ENCODE measurements at places on chromosomes 4 and X.
A peak's percentile ranks its signal among the peaks of the same experiment; 100 is the strongest.

DNA sequence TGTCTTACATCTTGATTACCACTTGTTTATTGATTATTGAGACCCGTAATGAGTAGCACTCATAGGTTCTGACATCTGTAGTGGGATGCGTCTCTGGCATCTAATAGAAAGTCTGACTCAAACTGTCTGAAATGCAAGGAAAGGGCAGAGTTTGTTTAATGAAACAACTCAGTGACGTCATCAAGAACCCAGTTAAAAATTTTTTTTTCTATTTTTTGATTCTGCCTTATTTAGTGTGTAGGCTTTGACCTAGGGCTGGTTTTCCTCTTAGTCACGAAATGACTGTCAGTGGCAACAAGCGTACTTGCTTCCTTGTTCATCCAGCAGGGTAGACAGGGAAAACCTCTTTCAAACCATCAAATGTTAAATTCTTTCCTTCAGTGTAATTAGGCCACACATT is 3.1 kb upstream of the CDKL5 start:
- DNase-seq, result no peak

GRCh38 chr4:137967480-137968190 is 274.5 kb downstream of the SLC7A11 start:
- DNase-seq, result no peak

GRCh38 chr4:54971474-54971950 is 153.9 kb downstream of the KDR start:
- DNase-seq, result peak; percentile 17

- DNase-seq, result no peak
Observed at GRCh38 chr4:99652596-99653436, 4.8 kb downstream of the C4orf54 start.

GRCh38 chr4:142160509-142160908 is 524.1 kb downstream of the IL15 start:
- DNase-seq, result no peak

DNA sequence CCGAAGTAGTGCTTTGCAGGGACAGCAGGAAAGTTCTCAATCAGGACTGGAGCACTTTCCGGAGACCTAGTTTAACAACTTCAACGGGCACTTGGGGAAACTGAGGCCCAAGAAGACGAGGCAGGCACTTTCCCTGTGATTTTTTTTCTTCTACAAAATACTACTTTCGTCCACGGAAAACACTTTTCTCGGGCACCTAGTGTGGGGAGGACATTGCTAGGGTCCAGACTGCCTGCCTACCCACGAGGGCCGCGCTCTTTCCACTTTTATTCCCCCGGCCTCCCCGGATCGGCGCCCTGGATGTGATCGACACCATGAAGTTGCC is 125.4 kb upstream of the CXorf66 start:
- DNase-seq, result no peak

DNA sequence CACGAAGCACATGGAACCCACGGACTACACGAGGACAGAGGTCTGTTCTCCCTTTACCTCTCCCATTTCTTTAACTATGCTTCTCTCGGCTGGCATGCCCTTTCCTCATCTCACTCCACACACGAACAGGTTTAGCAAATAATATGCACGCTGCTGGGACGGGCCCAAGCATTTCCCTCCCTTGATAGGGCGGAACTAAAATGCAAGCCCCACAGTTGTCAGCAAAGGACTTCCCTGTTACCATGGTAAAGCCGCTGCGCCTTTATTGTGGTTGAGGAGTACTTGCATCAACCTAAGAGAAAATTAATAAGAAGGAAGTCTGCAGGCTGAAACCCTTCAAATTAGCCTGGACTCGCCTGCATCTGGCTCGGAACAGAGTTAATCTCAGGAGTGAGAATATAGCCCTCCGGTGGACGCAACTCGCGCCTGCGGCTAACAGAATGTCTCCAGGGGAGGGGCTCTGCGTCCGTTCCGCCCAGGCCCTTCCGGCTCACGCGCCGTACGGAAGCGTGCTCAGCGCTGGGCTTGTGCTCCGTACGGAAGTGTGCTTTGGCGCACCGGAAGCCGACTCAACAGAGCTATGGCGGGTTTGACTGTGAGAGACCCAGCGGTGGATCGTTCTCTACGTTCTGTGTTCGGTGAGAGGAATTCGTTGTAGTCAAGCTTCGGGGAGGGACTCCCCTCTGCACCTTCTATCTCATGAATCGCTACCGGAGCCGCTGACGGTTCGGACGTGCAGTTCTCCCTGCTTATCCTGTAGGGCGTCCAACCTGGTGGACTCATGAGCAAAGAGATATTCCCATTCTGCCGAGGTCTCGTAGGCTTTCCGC is at the start of gene CSTF2:
Gene CSTF2, plus strand, starts transcription at position 555 of the 830 bp plus-strand sequence. Its CDS starts 26 bp downstream, at position 581.
- DNase-seq, result peak; percentile 70

DNA sequence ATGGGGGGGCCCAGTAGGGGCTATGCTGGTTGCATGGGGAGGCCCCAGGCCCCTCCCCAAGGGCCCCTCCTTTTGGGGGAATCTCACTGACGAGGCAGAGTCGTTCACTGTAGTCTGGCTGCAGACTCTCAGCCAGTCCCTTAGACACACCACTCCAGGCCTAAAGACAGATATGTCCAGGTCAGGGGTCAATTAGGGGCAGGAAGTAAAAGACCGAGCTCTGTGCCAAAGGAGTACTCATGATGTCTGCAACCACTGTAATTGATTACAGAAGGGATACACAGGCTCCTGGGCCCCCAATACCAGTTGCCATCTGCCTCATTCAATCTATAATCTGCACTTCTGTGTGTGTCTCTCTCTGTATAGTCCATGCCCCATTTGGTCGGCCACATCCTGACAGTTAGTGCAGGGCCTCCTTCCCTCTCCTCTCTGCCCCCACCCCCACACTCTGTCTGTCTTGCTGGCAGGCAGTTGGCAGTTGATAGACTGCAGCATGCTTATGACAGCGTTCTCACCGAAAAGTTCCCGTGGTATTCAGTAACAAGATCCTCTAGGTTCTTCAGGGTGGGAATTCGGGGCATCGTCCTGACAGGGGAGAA is 1.3 kb upstream of the CXorf65 start:
- DNase-seq, result no peak

DNA sequence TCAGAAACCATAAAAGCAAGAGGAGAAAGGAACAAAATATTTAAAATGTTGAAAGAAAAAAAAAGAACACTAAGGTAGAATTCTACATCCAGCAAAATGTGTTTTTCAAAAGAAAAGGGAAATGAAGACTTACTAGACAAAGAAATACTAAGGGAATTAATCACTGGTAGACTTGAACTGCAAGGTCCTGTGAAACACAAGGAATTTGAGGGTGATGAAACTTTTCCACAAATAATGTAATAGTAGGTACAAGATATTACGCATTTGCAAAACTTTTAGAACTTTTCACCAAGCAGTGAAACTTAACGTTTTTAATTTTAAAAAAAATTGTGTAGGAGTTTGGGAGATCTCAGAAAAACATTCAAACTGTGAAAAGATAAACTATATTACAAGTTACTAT is 180.3 kb upstream of the MAGEB16 start:
- no peak for DNase-seq

DNA sequence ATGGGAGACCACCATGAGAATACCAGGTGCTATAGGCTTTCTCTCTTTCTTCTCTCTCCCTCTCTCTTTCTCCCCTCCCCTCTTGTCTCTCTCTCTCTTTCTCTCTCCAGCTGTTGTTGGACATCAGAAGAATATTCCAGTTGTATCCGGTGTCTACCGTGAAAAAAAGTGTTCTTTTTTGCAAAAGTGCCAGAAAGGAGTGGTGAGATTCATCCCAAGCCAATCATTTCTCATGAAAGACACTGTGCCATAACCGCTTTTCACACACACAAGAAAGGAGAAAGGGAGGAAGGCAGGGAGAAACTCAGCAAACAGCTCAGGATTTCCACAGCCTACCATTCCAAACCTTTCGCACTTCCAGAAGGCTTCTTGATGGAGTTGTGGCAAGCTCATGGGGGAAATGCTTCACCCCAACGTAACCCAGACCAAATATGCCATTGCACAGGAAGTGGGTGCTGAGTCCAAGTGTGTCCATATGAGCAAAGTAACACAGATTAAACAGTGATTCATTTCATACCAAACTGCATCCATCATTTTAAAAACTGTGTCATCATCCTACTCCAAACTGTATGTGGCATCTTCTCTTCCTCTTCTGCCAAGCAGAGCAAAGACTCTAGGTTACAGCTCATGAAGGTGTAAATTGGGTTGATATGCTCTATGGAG is 224.0 kb downstream of the APBB2 start:
- no peak for DNase-seq

DNA sequence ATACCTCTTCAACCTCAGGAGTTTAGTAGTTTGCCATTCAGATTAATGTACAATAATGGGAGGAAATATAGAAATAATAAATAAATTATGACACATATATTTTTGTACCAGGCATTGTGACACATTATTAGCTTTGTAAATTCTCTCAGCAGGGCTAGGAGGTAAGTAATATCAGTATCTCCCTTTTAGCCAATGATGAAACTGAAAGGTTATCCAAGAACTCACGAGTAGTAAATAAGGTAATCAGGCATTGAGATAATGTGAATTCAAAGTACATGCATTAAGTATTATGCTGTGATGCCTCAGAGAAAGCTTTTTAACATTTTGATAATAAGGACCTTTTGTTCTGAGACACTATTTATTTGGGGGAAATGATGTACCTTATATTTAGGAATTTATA is 5.3 kb upstream of the ARAP2 start:
- no peak for DNase-seq

- DNase-seq, result no peak
Observed at GRCh38 chrX:107602694-107603239, 25.5 kb upstream of the PRPS1 start.

- no peak for DNase-seq
Observed at GRCh38 chrX:51851507-51852085, 41.8 kb upstream of the MAGED1 start.

- DNase-seq, result no peak
Observed at GRCh38 chr4:17521595-17521994, 6.6 kb downstream of the CLRN2 start.

- DNase-seq, result no peak
Observed at GRCh38 chr4:143352720-143353119, 16.0 kb downstream of the GAB1 start.

DNA sequence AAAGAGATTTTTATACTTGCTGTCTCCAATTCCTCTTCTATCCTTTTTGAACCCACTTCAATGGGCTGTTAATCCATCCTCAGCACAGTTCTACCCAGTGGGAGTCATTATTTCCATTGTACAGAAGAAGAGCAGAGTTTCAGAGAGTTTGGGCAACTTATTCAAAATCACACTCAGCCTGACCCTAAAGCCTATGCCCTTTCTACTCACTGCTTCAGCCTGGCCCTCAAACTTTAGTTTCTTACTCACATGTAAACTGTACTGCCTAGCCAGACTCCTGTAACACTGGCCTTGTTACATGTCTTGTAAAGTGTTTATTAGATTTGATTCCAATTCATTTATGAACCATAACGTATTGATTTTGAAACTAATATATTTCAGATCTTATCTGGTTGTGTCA is 25.1 kb upstream of the USO1 start:
- DNase-seq, result no peak

GRCh38 chrX:11525685-11526084 is 140.0 kb downstream of the ARHGAP6 start:
- no peak for DNase-seq

DNA sequence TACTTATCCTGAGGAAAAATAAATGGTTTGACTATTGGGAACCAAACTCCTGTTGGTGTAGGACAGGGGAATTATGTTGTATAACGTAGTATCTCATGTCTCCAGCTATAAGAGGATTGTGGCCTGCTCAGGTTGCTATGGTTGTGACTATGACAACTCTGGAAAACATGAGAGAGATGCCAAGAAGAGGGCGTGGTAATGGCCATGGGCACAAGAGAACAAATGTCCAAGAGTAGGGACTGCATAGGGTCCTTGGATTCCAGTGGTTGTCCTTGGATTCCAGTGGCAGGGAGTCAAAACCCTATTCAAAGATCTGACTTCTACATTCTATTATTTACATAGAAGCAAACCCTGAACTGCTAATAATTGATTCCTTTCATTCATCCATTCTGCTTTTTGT is 6.8 kb upstream of the MOB1B start:
- DNase-seq, result no peak

GRCh38 chr4:80486603-80487002 is 151.1 kb downstream of the CFAP299 start:
- DNase-seq, result no peak

DNA sequence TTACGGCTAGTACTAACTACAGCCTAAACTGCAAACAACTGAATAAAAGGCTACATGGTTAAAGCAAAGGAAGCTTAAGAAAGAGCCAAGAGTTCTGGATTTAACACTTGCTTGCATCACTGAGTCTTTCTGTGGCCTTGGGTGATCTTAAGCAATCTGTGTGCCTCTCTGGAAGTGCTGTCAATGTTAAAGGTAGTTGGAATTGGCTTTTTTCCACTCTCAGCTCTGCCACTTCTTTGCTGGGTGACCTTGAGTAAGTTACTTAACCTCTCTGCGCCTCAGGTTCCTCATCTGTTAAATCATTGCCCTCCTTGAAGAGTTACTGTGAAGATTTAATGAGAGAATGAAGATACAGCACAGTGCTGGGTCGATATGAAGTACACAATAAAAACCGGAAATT is 15.7 kb downstream of the SLC2A9 start:
- no peak for DNase-seq

DNA sequence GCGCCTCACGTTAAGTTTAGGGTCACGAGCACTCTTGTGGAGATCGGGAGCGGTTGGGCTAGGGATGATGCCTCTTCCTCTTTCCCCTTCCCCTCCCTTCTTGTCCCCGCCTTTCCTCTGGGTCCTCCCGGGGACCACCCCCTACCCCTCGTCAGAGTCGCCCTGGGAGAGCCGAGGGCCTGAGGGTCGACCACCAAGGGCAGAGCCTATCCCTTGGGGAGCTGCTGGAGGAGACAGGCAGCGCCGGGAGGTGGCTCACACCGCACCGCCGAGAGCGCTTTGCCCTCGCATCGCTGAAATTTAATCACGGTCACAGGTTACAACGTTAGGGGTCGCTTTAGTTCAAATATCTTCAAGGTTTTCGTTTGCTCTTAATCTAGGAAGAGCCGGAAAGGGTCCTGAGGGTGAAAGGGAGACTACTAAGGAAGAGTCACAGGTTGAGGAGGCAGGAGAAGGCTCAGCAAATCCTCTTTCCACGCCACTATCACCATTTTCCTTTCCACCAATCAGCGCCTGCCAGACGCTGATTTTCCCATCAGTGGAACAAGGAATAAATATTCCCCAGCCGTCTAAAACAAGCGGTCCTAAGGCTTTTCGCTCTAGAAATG is 528 bp upstream of the SNCA start:
- peak; percentile 38 for DNase-seq

DNA sequence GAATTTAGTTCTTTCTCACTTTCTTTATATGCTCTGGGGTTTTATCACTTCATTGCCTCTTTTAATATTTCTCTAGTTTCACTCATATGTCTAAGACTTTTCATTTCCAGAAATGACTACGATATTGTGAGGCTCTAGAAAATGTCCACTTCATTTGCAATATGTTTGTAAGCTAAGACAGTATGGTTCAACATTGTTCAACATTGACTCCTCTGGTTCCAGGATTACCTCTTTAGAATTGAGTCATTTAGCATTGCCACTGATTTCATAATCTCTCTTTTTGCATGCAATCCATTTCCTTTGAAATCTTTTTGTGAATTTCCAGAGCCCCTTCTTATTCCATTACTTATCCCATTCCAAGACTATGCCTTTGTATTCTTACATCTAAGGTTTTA is 32.3 kb downstream of the BBS12 start:
- DNase-seq, result no peak

GRCh38 chr4:56077676-56078075 is 128.9 kb downstream of the CEP135 start:
- DNase-seq, result no peak
